ENCODE measurements at places on chromosomes 4 and X.

DNA sequence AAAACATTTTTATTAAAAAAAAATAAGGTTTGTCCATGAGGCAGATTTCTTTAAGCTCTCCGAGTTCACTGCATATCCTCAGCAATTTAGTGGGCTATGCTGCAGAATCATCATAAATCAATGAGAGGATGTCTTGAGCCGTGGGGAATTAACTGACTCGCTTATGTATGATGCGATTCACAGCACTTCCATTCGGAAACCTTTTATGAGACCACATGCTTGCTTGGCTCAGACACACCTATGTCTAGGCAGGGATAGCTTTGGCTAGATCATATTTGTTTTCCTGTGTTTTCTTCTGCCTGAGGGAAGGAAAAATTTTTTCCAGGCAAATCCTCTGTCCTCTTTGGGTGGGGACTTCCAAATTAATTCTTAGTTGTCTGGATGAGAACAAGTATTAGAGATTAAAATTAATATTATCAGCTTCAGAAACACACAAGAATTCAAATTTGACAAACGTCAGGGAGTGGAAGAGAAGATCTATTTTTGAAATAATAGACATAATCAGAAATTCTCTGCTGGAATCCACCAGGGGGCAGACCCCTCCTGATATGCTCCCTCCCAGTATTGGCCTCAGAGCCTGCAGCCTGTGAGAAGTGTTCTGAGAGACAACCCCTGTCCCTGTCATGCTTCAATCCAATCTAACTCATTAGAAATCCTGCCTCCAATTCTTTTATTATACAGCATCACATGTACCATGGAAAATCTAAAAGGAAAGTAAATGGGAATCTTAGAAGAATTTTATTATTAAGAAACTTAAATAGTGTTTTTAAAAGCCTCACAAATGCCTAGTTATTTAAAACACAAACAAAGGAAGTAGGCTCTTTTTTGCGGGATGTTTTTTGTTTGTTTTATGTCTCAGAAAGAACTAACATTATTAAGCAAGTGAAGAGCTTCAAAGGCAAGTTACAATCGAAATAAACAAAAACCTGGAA is 345.1 kb upstream of the TACR3 start:
- DNase-seq: peak; percentile 7

DNA sequence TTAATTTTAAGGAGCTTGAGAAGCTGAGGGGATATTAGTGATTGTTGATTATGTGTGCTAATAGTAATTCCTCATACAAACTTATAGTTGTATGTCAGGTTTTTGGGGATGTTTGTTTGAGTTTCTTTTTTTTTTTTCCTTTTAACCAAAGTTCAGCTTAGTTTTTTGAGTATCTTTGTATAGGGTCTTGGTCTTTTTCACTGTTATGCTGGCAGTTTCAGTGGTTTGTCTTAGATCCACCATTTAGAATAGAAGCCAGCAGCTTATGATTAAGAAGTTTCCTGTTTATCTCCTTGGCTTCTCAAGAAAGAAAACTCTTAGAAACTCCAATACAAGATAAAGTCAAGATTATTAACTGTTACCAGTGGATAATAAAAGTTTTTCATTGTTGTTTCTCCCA is 16.1 kb downstream of the CPEB2 start:
- DNase-seq: no peak

DNA sequence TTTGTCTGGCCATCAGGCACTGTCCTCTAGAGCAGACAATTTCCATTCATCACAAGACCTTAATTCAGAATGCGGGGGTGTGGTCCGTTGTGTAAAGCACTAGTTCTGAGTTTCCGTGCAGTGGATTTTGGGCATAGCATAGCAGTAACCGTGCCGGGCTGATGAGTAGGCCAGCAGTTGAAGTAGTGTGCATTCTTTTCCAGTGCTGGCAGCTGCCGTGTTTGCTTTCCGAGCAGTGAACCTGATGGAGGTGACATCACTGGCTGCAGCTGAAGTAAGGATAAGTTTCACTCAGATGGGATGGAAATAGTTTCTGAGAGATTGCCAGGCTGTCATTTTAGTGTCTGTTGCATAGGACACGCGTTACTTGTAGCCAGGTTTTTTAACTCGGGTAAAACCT is 107.0 kb upstream of the STIM2 start:
- DNase-seq: no peak

- no peak for DNase-seq
Measured at GRCh38 chr4:9989918-9990635, 31.2 kb downstream of the SLC2A9 start.

DNA sequence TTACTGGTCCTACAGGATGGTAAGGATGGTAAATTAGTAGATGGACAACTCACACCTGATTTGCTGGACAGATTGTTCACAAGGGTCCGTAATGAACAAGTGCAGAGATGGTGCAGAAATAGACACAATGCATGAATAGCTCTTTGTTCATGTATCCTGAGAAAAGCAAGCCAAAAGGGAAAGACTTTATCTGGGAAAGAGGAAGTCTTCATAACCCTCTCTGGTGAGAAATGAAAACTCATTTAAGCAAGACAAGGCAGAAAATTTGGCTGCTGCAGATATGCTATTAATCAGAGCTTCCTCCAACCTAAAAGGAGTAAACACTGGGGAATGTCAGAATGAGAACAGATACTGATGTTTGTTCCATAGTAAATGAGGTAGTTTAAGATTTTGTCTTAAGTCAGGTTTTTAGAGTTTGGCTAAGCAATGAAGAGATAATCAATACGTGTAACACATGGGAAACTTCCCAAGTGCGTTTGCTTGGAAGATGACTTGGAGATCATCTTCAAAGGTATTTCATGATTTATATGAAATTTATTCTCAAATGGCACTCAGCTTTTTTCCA is 152.4 kb upstream of the BMPR1B start:
- no peak for DNase-seq

DNA sequence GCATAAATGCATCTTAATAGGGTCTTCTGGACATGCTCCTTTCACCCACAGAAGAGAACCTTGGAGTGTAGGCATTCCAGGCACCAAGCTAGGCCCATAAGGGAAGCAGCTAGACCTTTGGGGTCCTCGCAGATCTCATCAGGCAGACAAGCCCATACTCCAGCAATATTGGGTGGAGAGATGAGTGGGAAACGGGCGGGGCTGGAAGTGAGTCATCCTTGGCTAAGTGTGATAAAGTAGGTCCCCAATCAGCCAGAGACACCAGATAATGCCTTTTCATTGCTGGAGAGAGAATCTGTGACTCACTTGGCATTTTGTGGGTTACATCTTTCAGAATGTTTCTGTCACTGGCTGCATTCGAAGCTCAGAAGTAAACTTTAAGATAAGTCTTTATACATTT is 133.3 kb upstream of the MBNL3 start:
- DNase-seq: peak; percentile 49

- DNase-seq: no peak
Measured at GRCh38 chr4:62119195-62119594, 919.1 kb downstream of the ADGRL3 start.
